ENCODE measurements at places on chromosomes 1 and 21.

DNA sequence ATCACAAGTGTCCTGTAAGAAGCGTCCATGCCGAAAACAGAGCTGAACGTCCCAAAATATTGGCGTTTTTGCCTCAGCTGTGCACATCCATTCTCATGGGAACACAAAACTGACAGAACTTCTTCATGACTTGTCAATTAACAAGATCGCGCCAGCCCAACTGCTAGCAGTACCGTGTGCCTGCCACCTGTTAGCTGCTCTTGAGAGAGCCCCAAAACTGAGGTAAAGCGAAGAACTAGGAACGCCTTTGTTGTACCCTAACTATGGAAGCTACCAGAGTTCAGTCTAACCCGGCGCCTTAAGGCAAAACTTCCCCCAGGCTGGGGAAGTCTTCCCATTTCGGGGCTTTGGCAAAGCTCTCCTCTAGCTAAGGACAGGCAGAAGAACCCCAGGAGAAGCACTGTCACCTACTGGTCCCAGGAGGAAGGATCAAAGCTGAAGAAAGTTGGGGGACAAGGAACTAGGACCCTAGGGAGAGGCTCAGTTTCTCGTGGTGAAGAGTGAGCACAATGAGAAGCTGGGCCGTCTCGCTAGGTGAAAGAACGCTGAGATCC, 719 bp downstream of the EYA3 start:
- peak; percentile 67 for DNase-seq

- no peak for DNase-seq
Observed at GRCh38 chr21:33339135-33339534, 14.4 kb downstream of the IFNAR1 start.

GRCh38 chr1:22731924-22732720, 21.5 kb downstream of the EPHB2 start:
- DNase-seq, result no peak

GRCh38 chr1:233327651-233328141, at the start of gene MAP3K21:
Gene MAP3K21, plus strand, starts transcription at chr1:233327724. Its CDS starts 305 bp downstream, at chr1:233328029.
- DNase-seq, result no peak

GRCh38 chr21:42247716-42248115, 28.8 kb downstream of the ABCG1 start:
- DNase-seq, result no peak

DNA sequence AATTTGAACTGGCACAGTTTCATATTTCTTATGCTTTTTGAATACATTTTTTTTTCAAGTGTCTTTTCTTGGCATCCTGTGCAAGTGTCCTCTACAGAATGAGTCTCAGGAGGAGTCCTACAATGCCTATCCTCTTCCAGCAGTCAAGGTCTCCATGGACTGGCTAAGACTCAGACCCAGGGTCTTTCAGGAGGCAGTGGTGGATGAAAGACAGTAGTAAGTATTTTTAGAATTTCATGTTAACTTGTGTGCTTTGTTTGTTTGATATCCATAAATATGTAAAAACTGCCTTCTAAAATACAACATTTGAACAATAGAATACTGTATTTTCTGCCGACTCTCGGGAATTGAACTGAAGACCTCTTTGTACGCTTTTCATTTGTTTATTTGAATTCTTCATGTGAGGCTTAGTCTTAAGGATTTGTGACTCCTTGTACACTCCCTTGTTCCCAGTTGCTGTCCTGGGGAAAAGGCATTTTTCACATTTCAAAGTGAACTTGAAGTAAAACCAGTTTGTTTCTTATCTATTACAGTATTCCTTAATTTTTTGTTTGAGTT, 56.6 kb downstream of the NCF2 start:
- DNase-seq, result no peak

DNA sequence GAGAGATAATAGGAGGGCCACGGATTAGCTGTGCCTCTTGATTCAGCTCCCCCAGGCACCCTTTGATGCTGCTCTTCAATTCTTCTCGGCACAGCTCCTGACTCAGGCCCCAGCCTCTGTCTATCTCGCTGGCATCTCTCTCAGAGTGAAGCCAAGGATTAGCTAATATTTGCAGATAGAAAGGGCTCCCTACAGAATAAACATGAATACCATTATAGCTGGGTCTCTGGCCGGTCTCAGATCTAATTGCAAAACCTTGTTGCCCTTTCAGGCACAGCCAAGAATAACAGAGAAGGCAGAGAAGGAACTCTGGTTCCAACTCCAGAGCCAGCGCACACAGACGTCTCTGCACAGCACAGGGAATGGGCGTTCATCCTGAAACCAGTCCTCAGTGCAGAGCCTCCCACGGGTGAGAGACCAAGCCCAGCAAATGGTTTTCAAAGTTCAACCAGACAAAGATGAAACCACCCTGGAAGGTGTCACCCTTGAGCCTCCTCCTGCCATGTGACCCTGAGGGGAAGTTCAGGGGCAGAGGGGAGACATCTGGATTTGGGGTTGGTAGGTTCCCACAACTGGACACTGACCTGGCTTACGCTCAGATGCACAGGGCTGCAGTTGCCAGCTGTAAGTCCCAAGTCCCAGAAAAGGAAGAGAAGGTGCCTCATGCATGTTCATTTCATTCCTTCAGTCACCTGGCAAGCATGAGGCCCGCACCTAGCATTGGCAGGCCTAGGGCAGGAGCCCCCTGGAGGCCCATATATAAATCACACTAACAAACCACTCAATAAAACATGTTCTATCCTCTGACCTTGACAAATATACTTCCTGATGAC, 394.0 kb downstream of the NPHP4 start:
- no peak for DNase-seq

GRCh38 chr1:113930499-113931161, 1.5 kb downstream of the HIPK1 start:
- no peak for DNase-seq

DNA sequence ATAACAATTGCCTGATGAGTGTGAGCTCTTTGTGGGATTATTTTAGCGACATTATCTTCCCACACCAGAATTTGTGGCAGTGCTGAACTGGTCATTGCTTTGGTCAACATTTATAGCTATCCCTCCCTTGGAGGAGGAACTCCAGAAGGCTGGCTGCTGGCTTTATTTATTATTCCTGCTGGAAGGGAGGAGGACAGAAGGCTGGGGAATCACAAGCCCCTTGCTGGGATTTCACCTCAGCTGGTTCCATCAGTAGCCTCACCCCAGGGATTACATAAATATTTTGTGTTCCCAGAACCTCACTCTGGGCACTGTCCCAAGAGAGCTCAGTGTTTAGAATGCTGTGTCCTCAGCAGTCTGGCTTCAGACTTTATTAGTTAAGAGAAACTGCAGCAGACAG, 102.8 kb upstream of the C1orf21 start:
- DNase-seq, result no peak

DNA sequence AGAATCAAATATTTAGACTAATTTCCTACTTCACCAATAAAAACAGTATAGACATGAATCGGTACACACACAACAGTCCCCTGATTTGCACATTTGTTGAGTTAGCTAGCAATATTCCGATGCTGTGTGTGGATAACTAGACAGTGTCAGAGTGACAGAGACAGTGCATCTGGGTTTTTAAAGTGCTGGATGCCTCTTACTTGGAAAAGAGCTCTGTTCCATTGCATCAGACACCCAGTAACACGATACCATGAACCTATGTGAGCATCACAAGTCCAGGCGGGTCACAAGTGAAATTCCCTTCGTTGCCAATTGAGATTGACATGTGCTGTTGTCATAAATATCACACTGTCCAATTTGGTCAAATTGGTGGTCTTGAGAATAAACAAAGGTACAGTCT, 82.0 kb upstream of the ESRRG start:
- no peak for DNase-seq

GRCh38 chr1:41122851-41123518, 101.5 kb upstream of the SLFNL1 start:
- no peak for DNase-seq

GRCh38 chr1:17606826-17607440, 67.4 kb downstream of the ARHGEF10L start:
- no peak for DNase-seq

GRCh38 chr21:38286739-38287471, 30.1 kb downstream of the KCNJ15 start:
- DNase-seq, result no peak

DNA sequence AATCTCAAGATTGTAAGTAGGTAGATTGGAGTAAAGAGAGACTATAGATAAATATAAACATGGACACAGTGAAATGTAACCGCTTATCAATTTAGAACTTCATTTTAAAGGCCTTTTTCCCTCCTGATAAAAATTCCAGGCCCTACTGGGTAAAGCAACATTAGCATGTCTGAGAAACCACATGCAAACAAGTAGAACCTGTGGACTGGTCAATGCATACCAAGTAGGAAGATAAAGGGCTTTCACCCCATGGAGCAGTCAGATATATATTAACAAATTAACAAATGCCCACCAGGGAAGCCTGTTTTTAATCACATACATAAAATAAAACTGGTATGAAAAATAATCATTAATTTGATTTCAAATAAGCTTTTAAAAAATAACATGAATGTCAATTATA, 8.1 kb downstream of the DPH5 start:
- DNase-seq, result no peak

GRCh38 chr1:31617916-31618746, 642 bp downstream of the HCRTR1 start:
- DNase-seq, result no peak

- DNase-seq, result no peak
Observed at GRCh38 chr21:42375506-42375905, 9.2 kb upstream of the TFF1 start.

DNA sequence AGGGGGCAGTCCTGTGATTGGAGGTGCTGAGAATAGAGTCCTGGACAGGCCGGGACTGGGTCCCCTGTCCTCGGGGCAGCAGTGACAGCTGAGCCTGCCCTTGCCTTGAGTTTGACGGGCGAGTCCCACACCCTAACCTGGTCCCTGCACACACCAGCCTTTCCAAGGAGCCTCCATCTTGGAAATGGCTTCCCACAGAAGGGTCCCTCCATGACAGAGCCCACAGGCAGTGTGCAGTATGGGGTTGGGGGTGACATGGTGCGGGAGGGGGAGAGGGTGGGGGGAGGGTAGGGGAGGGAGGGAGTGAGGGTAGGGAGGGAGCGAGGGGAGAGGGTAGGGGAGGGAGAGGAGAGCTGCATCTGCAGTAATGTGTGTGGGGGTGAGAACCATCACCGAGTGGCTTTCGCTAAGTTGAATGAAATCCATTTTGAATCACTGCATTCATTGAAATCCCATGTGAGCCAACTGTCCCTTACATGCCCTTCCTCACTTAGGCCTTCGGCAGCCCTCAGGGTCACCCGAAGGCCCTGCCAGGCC, 10.1 kb upstream of the TMEM52 start:
- DNase-seq, result no peak

DNA sequence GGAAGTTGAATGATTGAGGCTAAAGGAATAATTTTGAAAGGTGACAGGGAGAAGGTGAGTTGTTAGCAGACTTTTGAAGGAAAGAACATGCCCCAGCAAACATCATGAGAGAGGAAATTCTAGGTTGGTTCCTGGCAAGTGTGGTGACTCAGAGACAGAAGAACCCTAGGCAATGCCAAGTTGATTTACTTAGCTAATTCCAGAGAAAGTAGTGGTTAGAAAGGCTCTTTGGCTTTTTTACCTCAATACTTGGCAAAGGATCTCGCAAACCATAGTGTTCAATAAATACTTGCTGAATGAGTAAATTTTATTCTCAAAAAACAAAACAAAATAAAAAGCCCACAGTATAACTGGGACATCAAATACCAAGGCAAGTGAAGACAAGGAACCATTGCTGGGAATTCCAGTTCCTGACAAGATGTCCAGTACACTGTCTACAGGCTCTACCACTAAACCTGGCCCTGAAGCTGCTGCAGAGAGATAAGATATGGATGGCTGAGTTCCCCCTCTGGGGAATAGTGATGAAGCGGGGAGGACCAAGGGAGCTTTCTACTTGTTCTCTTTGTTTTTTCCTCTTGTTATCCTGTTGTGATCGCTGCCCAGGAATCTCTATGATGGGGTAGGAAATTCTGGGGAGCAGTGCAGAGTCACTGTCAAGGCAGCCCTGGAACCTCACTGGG, 48.2 kb downstream of the IL12RB2 start:
- DNase-seq, result no peak

DNA sequence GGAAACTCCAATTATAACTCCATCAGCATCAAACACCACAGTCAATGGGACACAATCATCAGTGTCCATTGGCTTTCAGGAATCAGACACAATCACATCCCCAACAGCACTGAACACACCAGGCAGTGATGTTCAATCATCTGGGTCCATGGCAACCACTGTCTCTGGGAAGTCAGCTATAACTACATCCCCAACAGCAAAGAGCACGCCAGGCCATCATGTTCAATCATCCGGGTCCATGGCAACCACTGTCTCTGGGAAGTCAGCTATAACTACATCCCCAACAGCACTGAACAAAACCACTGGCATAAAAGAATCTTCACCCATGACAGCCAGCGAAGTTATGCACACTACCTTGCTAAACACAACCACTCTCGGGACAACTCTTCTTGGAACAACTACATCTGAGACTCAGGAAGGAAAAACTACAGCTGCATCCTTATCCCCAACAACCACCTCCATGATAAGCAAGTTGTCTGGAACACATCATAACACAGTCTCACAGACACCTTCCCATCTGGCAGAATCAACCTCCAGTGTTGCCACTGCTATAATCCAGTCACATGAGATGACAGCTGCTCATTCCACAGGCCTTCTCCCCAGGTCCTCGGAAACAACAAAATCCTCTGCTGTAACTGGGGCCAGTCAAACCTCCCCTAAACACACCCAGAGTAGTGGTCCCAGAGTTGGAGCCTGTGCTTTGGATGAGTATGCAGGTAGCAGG, 19.9 kb downstream of the CATSPER4 start:
- DNase-seq, result no peak

- DNase-seq, result no peak
Observed at GRCh38 chr1:92916899-92917298, 44.4 kb downstream of the DIPK1A start.

- DNase-seq, result peak; percentile 0
Observed at GRCh38 chr1:87644579-87645190, 316.0 kb downstream of the LMO4 start.

GRCh38 chr21:38968887-38969543, 163.3 kb downstream of the ETS2 start:
- no peak for DNase-seq

GRCh38 chr1:100448366-100448765, 89.6 kb upstream of the GPR88 start:
- no peak for DNase-seq

GRCh38 chr1:172070055-172070454, 228.8 kb downstream of the DNM3 start:
- no peak for DNase-seq

GRCh38 chr1:183544598-183545297, 45.5 kb downstream of the NCF2 start:
- no peak for DNase-seq

DNA sequence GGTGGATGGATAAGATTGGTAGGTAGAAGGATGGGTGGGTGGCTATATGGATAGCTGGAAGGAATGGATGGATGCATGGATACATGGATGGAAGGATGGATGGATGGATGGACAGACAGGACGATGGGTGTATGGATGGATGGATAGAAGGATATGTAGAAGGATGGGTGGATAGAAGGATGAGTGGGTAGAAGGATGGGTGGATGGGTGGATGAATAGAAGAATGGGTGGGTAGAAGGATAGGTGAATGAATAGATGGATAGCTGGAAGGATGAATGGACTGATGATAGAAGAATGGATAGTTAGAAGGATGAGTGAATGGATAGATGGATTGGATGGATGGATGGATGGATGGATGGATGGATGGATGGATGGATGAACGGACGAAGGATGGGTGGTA, 5.0 kb downstream of the MASP2 start:
- DNase-seq, result no peak

Data from hypothalamus (tissue), 51 donors.